ENCODE measurements at places on chromosomes 1 and 21.
A peak's percentile ranks its signal among the peaks of the same experiment; 100 is the strongest.

DNA sequence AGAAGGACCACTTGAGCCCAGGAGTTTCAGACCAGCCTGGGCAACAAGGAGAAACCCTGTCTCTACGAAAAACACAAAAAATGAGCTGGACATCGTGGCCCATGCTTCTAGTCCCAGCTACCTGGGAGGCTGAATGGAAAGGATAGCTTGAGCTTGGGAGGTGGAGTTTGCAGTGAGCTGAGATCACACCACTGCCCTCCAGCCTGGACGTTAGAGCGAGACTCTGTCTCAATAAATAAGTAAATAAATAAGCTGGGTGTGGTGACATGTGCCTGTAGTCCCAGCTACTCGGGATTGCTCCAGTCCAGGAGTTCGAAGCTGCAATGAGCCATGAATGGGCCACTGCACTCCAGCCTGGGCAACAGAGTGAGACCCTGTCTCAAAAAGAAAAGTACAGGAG, 3.6 kb downstream of the AKR1A1 start:
- DNase-seq, result no peak

DNA sequence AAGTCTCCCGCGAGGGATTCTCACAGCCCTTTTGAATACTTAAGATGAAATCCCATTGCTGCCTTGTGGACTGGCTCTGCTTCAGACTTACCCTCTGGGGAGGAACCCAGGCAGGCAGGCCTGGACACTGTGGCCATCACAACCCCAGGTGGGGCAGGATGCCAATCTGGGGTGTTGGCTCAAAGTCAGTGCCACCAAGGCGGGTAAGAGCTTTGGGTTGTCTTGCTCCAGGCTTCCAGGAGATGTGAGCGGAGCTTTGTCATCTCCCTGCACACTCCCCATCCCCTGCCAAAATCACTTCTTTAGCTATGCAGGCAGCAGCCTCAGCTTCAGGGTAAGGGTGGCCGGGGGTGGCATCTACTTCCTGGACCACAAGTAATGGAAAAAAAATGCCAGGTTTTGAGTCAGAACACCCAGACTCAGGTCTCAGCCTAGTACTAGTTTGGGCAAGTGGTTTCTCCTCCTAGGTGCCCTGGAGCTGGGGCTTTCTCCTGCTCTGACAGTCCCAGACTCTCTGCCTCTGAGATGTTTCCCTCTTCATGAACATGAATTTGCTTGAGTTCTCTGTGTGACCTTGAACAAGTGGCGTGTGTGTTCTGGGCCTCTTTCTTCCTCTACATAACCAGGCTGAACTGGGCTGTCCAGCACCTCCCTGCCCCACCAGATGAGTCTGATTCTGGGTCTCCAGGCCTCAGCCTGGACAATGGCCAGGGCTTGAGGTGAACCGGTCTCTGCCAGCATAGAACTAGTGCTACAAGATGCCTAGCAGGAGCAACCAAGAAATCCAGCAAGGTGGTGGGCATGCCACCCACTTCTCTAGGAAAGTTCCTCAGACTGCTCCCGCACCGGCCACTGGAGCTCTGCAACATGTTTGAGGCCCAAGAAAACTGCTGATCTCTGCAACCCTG, 65.4 kb downstream of the VWA5B1 start:
- DNase-seq, result no peak

DNA sequence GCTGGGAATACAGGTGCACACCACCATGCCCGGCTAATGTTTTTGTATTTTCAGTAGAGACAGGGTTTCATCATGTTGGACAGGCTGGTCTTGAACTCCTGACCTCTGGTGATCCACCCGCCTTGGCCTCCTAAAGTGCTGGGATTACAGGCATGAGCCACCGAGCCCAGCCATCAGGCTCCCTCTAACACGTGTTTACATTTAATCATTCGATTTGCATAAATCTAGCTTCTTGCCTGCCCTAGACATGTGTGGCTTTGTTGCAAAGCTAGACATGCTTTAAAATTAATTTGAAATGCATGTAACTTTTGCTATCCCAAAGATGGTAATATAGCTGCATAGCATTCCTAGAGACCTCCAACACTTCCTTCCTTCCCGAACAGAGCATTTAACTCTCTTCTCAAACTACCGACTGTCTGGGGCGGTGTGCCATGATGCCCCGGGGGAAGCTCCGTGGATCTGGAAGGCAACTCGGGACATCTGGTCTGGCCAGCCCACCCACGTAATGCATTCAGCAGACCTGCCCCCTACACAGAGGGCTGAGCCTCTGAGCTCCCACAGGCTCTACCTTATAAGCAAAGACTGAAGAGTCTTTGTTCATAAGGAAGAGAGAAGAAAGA, 34.6 kb upstream of the NID1 start:
- no peak for DNase-seq

DNA sequence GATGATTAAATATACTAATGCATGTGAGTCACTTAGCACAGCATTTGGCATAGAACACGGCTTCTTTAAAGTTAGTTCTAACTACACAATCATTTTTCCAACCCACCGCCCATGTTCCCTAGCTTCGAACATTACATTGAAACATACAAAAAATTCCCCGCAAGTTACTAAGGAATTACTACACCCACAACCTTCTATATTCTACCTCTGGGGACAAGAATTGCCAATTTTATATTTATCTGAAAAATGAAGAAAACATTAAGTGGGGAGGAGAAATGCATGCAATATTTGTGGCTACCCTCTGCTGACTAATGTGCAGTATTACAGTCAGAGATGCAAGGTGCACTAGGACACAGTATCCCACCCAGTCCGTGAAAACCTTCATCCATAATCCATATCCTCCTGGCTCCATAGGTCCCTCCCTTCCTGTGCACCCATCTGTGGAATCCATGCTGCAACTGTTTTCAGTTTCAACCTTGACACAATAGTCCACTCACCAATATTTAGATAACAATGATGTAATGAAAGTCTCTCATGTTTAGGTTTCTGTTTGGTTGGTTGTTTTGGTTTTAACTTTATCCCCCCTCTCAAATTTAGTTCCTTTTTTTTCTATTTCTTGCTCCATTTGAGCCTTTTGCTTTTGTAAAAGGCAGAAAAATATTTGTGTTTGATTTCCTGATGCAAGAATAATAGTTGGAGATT, 31.6 kb downstream of the RGS5 start:
- DNase-seq, result no peak

- no peak for DNase-seq
Measured at GRCh38 chr1:10687251-10687651, 109.2 kb downstream of the CASZ1 start.

- DNase-seq, result no peak
Measured at GRCh38 chr21:36615274-36615964, 83.5 kb upstream of the SIM2 start.

DNA sequence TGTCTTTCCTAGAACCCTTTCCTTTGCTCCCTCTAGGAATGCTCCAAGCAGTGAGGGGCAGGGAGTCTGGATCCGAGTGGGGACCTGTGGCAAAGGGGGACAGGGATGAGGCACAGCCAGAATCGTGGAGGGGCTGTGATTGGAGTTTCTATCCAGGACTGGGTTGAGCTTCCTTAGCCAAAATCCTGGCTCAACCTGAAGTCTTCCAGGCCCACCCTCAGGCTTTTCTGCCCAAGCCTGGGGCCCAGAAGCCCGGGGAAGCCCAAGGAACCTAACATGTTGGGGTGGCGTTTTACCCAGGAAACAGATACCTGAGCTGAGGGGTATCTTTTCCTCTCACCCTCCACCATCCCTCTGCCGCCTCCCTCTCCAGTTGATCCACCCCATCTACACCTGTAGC, 5.4 kb downstream of the MYOG start:
- DNase-seq, result no peak

GRCh38 chr1:1385931-1386330, 10.9 kb upstream of the AURKAIP1 start:
- DNase-seq, result no peak

DNA sequence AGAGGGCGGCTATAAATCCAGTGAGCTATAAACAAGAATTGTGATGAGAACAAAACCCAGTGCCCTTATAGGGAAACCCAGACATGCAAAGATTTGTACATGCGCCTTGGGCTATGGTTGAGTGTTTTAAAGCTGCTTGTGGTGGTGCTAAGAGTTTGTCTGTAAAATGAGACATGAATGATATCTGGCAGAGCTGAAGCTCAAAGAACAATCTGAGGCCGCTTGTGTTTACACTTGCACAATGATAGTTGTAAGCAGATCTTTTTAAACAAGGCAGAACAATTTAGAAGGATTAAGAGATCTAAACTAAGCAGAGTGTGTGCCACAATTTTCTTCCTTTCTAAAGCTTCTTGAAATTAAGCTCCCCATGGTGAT, 80.4 kb upstream of the ADAMTS5 start:
- no peak for DNase-seq

- DNase-seq, result no peak
Measured at GRCh38 chr1:67830226-67830625, 3.0 kb downstream of the GNG12 start.

DNA sequence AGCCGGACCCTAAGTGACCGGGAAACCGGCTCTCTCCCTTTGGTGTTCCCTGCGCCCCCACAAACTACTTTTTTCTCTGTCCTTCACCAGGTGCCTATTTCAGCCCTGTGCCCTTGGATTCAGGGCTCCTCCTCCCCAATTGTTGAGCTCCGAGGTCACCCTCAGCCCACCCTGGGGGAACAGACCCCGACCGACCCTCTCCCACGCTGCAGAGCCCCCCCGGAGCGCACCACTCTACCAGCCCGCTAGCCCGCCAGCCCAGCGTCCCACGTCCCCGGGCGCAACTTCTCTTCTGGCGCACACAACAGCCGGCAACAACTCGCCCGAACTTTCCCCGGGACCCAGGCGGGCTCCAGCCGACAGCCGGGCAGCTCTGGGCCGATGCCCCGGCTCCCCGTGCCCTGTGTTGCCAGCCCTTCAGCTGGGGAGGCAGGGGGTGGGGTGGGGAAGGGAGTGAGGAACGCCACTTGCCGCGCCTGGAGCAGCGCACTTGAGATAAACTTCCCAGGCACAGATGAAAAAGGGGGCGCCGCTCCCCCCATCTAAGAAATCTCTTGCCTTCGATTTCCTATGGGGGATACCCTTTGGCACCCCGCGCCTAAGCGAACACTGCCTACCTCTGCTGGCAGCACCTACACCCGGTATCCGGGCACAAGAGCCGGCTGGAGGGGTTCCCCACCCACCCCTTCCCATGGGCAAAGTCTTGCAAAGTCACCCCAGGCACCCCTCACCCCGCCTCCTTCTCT, 997 bp downstream of the CASZ1 start:
- DNase-seq, result no peak

DNA sequence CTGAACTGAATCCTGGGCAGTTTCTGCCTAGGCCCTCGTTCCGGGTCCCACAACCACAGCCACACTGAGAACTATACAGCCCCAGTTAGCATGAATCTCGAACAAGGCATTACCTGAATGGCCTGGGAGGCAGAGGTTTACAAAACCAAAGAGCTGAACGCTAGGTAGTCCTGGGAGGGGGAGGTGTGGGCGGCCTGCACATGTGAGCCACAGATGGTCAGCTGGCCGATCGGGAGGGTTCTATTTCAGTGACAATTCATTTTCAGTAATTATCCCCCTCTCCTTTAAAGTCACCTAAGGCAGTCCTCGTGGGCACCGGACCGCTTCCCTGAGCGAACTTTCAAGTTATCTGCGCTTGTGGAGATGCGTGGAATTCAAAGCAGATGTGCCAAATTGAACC, 111.9 kb downstream of the GLIS1 start:
- DNase-seq, result no peak

DNA sequence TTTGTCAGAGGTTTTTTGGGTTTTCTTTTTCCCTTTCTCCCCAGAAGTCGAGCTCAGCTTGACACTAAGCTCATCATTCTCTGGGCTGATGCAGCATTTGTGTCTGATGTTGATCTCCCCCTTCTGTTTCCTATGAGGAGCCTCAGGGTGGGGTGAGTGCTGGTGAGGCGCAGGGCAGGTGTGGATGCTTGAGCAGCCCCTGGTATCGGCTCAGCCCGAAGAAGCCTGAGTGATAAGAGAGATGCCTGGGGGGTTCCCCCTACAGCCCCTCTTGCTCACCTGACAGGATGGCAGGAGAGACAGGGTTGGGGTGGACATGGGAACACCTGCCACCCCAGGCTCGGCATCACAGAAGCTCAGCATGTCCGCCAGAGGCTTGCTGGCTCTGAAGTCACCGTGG, 239.0 kb downstream of the RHOU start:
- no peak for DNase-seq

- no peak for DNase-seq
Measured at GRCh38 chr1:57546549-57547330, 122.9 kb upstream of the DAB1 start.

- no peak for DNase-seq
Measured at GRCh38 chr1:217857061-217857460, 225.9 kb downstream of the SPATA17 start.

GRCh38 chr1:62746086-62746808, 37.7 kb upstream of the ATG4C start:
- DNase-seq, result no peak

DNA sequence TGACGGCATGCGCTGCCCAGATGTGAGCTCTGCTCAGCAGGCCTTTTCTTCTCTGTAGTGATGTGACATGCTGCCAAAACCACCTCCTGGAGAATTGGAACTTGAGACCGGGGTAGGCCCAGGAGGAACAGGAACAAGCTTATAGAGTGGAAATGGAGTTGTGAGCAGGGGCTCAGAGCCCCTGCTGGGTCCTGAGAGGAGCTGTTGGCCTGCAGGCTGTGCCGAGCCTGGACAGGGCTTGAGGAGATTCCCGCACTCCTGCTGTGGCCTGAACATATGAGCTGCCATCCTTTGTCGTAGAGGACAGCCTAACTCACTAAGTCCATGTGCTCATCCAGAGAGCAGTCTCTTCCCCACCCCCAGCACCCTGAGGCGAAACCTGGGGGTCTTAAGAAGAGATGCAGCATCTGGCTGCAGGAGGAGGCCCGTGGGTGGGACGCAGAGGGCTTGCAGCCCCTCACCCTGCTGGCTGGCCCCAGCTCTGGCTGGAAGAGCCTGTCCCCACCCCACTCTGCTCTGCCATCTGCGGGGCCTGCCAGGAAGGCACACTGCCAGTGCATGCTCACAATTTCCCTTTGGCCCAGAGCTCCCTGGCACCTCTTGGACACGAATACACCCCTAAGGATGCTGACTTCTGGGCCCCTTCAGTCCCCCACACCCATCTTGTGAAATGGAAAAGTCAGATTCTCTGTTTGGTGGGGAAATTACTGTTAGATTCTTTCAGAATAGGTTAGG, 42.5 kb downstream of the PTPRF start:
- peak; percentile 31 for DNase-seq

DNA sequence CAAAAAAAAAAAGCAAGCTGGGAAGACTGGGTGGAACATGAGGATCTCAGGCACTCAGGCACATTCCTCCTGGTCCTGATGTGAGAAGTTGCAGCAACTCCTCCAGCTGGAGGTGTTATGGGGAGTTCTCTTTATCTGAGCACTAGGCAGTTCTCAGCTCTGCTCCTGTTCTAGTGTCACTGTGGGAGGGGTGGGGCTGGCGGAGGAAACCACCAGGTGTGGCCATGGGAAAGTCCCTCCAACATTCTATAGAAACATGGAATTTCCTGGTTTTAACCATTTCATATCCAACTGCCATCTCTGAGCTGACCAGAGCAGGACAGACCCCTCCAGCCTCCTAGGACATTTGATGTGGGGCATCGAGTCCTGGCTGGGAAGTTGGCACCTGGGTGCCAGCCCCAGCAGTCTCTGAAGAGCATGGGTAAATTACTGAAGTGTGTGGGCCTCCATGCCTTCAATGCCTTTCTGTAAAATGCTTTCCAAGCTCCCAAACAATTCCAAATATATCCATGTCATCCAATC, 804 bp upstream of the IKBKE start:
- DNase-seq, result no peak

- no peak for DNase-seq
Measured at GRCh38 chr1:143661418-143662101, 310.2 kb downstream of the FAM72C start.

- DNase-seq, result no peak
Measured at GRCh38 chr1:89686520-89686919, 53.6 kb downstream of the LRRC8C start.

Measured in heart right ventricle (tissue), 16 donors.